ENCODE measurements at places on chromosomes 5 and 9.

GRCh38 chr9:131271506-131271931 lies 4.8 kb downstream of the FAM78A start:
- no peak for DNase-seq

- no peak for DNase-seq
These were observed 309.4 kb downstream of the KDM4C start for GRCh38 chr9:7067169-7067568.

GRCh38 chr9:124262649-124262972 lies 4.9 kb downstream of the NEK6 start:
- no peak for DNase-seq

GRCh38 chr5:95808013-95808685 lies 14.4 kb downstream of the GLRX start:
- DNase-seq: no peak

DNA sequence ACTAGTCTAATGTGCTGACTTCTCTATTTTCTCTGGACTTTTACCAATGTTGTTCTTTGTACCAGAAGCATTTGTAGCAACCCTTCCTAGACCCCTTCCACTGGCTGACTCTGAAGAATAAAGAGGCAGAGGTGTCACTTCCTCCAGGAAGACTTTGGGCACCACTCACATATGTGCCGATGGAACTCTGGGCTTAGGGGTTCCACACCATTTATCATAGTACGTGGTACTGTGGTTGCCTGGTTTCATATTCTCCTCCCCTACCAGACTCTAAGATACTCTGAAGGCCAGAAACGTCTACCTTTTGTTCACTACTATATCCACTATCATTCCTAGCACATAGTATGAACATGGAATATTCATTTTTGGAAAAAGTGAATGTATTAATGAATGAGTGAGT lies 88.0 kb downstream of the BNC2 start:
- DNase-seq: no peak

Measured in ascending aorta (tissue), 2 donors.